ENCODE measurements at places on chromosomes 12 and 14.

GRCh38 chr14:99123208-99123870 is 148.7 kb downstream of the BCL11B start:
- no peak for DNase-seq

- no peak for DNase-seq
Observed at GRCh38 chr14:53692451-53692850, 264.2 kb downstream of the BMP4 start.

- DNase-seq = peak; percentile 72
Observed at GRCh38 chr14:103078420-103078749, 5.6 kb upstream of the LBHD2 start.

DNA sequence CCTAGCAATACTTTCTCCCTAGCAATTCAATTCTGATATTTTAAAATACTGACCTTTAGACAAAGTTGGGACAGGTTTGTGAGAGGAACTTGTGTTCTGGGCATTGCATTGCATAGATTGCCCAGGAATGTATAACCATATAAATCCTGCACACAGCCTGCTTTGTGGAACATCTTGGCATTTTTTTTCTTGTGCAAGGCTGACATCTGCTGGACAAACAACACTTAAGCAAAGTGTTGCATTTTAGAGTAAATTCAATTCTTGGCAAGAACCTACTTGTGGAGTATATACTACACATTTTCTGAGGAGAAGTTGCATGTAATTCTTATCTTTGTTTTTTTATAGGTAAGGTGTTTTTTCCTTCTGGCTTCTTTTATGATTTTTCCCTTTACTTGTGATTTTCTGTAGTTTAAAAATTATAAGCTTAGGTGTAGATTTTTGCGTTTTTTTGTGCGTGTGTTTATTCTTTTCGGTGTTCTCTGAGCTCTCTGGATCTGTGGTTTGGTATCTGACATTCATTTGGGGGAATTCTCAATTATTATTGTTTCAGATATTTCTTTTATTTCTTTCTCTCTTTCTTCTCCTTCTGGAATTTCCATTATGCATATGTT is 26.4 kb downstream of the TESPA1 start:
- DNase-seq = peak; percentile 52

- DNase-seq = no peak
Observed at GRCh38 chr14:96827290-96827689, 30.1 kb downstream of the VRK1 start.

GRCh38 chr12:108515916-108516315 is 839 bp downstream of the FICD start:
- no peak for DNase-seq

- no peak for DNase-seq
Observed at GRCh38 chr14:99534863-99535262, 53.7 kb downstream of the CCNK start.

DNA sequence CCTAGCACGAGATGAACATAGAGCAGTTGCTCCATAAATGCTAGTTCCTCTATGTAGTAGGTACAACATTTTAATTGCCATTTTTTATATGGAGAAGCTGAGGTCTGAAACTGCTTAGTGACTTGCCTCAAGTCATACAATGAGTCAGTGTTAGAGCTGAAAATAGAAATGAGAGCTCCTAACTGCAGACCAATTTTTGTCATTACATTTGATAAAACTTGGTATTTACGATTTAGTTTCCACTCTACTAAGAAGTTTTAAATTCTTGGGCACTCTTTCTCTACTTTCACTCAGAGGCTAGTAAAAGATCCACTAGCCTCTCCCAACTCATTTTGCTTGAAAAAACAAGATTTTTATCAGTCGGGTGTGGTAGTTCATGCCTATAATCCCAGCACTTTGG is 8.1 kb upstream of the TMED10 start:
- no peak for DNase-seq

DNA sequence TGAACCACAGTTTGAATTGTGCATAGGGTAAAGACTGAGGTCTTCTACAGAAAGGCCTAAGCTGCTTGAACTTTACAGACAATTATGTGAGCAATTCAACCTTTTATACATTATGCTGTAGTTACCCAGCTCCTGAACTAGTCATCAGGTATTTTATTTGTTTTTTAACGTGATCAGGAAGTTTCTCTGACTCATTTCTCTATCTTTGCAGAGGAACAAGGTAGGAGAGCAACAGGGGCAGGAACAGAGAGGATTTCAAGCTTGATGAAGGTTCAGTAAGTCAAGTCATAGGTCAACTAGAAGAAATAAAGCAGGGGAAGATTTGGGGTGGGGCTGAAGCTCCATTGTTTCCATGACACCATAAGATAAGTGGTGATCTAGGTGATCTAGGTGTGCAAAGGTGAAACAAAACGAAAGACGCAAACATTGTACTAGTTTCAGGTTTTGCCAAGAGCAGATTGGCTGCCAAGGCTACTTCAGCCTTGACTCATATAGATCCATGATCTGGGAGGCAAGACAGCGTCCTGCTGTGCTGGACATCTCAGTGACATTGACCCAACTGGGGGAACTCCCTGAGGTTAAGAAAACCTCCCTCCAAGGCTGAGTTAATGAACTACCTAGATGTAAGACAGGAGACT is 198.1 kb downstream of the DAD1 start:
- DNase-seq = no peak

DNA sequence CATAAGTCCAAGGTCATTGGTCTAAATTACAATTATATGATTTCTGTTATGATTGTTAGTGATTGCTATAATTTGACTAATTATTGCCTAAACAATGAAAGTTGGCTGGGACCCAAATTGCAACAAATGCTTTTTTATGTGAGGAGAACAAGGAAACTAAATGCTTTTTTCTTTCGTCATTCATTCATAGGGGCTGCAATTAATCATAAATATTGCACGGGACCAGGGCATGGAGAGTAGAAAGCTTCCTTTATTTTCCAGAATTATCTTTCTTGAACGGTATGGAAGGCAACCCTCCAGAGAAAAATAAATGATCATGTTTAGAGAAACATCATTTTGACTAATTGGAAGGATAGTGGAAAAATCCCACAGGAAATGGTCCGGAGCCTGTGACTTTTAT is 32.6 kb upstream of the ARHGAP5 start:
- DNase-seq = no peak

DNA sequence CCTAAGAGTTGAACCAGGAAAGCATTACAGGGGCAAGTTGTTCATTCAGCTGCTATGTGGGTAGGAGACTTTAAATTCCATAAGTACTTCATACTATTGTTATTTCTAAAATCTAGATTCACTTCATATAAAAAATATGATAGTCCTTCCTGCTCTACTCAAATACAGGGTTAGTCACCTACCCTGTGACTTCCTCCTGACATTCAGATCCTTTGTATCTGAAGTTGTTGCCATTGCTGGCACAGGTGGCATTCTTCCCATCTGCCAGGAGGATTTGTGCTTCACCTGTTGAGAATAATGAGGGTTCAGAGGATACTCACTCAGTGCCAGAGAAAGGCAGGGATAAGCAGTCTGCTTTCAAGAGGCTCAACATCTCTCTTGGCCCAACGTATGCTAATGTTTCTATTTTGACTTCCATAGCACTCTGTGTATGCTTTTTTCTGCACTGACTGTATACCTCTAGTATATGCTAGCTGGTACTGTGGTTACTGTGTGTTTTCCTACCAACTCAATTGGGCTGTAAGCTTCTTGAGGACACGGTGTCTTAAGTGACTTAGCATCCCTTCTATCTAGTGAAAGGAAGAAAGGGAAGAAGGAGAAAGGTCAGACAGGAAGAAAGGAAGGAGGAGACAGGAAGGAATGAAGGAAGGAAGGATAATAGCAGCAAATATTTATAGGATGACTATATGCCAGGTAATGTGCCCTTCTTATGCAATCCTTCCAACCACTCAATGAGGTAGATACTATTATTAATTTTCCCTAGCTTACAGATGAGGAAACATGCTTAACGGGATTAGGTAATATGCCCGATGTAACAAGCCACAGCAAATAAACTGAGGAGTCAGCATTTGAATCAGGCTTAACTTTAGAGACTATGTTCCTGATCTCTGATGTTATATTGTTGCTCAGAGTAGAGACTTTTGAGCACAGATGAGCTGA is 38.5 kb upstream of the FGF6 start:
- DNase-seq = no peak

DNA sequence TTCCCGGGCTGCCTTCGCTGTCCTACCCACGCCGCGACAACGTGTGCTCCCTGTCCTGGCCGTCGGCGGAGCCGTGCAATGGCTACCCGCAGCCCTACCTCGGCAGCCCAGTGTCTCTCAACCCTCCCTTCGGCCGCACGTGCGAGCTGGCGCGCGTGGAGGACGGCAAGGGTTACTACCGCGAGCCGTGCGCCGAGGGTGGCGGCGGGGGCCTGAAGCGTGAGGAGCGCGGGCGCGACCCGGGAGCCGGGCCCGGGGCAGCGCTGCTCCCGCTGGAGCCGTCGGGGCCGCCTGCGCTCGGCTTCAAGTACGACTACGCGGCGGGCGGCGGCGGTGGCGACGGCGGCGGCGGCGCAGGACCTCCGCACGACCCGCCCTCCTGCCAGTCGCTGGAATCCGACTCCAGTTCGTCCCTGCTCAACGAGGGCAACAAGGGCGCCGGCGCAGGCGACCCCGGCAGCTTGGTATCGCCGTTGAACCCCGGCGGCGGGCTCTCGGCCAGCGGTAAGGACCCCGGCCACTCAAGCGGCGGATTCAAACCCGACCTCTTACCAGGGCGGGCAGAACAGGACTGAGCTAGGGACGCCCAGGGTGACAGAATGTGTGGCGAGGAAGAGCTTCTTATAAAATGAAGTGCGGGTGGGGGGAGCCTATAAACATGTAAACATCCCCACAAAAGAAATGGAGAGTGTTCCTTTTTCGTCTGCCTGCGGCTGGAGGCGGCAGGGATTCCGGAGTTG is 503 bp downstream of the HOXC12 start:
- DNase-seq = no peak

GRCh38 chr14:74655599-74656395 is 43.8 kb upstream of the LTBP2 start:
- no peak for DNase-seq

DNA sequence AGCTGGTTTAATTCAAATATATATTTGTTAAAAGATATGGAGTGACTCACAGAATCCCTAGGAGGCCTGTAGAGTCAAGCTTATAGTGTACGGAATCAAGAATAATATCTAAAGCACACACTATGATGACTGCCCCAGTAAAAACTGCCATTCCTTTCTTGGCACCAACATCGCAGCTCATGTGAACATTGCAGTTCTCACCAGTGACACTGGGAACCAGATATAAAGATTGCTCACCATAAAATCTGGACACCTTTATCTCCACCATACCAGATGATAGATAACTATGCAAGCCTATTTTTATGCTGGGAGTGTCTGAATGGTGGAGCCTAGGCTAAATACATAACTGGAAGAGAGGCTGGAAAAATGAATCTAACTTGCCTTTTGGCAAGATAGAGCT is 463.9 kb upstream of the TBX3 start:
- no peak for DNase-seq

DNA sequence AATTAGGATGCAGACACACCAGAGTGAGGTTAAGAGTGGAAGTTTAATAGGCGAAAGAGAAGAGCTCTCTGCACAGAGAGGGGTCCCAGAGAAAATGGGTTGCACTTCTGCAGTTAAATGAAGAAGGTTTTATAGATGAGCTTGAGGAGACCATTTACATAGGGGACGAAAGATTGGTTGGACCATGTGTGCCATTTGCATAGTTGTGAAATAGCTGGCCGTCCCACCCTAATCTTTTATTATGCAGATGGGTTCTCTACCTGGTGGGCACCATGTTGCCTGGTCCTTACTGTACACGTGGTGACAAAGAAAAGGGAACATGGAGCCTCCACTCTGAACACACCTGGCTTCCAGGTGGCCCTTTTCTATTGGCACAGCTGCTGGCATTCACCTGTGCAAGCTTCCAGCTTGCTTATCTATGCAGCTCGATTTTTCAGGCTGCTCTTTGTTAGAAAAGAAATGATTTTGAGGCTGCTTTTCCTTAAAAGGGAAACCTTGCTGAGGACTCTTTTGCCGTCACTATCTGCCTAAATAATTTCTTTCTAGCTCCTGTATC is 67.1 kb upstream of the SRSF5 start:
- no peak for DNase-seq

- no peak for DNase-seq
Observed at GRCh38 chr14:47976139-47976538, 300.7 kb upstream of the MDGA2 start.

Measured in urothelium cell line (cell line).